ENCODE measurements at places on chromosomes 11 and 22.

DNA sequence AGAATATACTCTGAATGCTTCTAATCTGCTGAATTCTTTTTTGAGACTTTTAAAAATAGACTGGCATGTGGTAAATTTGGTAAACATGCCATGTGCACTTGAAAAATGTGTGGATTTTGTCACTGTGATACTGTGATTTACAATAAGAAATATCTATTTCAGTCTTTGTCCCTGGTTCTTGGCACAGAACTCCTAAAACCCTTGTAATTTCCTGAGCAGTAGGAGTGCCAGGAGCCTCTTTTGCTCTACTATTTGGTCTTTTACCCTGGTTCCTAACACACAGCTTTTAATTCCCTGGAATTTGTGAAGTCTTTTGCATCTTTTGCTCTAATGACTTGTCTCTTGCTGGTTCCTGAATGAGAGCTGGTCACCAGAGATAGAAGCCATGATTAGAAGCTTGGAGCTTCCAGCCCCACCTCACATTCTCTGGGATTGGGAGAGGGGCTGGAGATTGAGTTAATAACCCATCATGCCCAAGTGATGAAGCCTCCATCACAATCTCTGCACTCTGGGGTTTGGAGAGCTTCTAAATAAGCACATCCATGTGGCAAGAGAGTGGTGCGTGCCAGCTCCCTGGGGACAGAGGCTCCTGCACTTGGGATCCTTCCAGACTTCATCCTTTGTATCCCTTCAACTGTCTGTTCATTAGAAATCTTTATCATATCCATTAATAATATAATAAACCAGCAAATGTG, 27.2 kb upstream of the SYT13 start:
- no peak for DNase-seq

GRCh38 chr22:23438216-23438615, 141.9 kb downstream of the IGLL1 start:
- no peak for DNase-seq

GRCh38 chr22:49091917-49092545, 735.6 kb downstream of the BRD1 start:
- DNase-seq, result no peak

- no peak for DNase-seq
Measured at GRCh38 chr22:45413013-45413367, 409 bp downstream of the SMC1B start.

- no peak for DNase-seq
Measured at GRCh38 chr11:109306322-109306721, 115.7 kb upstream of the C11orf87 start.

GRCh38 chr11:102510439-102511135, 20.0 kb downstream of the MMP7 start:
- DNase-seq, result no peak

DNA sequence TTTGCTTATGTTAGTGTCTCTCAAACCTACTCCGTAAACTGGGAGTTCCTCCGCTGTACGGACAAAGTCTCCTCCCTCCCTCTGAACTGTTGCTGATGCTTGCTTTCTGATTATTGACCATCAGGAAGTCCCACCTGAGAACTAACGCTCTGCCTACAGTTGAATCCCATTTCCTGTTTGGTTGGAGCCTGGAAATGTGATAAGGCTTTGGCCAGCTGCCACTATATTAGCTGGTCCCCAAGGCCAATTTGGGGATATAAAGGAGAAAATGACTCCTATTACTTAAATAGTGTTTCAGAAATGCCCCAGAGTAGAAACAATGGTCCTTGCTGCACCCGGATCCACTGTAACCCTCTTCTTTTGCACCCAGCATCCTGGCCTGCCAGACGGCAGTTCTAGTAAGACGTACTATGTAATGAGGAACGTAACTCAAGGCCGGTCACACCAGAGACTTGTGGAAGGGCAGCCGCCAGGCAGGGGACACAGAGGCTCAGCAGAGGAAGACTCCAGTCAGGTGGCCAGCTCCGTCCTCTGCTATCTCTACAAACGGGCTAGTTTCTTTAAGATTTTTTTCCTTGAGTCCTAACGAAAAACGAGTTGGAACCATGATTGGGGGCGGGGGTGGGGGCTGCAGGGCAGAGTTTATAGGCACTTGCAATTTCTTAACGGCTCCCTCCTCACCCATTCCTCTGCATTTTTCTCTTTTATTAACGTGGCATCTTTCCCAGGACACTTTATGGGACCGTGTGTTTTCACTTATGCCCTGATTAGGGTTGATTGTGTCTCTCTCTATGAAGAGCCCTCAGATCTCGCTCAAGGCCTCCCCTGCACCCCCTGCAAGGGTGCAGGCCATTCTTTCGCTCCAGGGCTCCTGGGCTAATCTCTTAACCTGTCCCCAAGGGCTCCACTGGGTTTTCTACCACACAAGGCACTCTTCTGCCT, 72.8 kb upstream of the CDON start:
- no peak for DNase-seq

GRCh38 chr11:59413646-59414045, 12.6 kb downstream of the OR5A2 start:
- no peak for DNase-seq

- no peak for DNase-seq
Measured at GRCh38 chr11:1778141-1778911, 14.6 kb upstream of the CTSD start.

DNA sequence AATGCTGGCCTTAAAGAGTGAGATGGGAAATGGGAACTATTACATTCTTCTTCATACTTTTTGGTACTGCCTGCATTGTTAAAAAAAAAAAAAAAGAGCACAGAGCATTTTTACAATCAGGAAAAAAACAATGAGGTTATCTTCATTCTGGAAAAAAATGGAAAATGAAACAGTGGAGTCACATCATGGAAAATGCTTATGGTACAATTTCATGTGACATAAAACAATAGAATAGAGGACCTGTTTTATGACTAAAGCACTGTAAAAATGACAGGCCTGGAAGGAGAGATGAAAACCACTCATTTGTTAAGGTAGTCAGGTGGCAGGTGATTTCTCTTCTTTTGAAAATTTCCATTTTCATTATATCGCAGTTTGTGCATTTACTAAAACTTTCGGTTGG, 75.0 kb downstream of the TIMP3 start:
- no peak for DNase-seq
